ENCODE measurements at places on chromosomes 11 and 22.

DNA sequence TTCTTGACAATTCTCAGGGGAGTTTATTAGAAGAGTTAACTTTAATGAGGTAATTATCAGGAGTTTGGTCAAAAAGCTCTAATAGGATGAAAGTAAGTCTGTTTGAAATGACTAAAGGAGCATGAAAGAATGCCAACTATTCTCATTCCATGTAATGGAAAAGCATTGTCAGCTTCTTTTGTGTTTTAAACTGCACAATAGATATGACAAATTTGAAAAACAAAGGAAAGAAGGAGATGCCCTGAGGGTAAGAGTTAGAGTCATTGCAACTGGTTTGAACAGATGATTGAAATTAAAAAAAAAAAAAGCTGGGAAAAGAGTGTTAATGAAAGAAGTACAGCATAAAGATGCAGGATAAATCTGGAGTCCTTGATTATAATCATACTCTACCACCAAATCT is 296.8 kb upstream of the FOLH1 start:
- no peak for DNase-seq

DNA sequence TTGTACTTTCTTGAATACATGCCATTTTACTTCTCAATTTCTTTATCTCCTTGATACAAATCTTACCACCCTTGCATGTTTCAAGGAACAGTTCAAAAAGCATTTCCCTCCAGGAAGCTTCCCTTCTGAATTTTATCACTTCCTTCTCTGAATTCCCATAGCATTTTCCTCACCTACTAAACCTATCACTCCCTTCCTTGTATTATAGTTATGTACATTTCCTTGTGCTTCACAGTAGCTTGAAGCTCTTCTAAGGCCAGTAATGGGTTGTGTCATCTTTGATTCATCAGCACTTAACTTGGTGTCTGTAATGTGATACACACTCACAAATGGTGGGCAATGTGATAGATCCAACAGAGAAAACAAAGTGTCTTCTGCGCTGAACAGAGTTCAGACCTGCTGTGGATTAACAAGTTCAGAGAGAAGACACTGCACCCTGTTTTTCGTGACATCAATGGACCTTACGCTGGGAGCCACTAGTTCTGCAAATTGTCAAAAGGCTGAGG is 127.5 kb downstream of the CCDC81 start:
- no peak for DNase-seq

- DNase-seq = no peak
Measured at GRCh38 chr22:34804604-34805003, 261.4 kb upstream of the ISX start.

DNA sequence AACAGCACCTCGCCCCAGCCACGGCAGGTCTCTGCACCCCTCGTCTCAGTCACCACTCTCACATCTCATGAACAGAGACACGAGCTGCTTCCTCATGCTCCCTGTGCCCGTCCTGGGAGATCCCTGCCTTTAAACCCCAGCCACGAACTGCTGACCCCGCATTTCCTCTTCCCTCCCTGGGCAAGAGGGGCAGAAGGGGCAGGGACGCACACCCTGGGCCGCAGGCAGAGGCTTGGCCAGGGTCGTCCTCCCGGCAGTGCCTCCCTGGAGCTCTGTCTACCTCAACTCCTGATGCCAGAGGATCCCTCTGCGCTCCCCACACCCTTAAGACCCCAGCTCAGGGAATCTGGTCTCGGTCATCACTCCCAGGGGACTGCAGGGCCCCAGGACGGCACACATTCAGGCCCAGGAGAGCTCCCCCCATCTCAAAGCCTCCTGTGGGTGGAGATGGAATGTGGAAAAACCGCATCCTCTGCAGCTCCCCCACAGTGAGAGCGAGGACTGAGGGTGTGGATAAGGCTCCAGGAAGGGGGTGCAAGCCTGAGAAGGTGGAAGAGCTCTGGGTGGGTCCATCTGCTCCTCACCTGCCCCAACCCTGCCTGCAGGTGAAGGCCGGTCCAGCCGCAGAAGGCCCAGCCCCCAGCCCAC is 1.2 kb downstream of the BID start:
- DNase-seq = no peak

DNA sequence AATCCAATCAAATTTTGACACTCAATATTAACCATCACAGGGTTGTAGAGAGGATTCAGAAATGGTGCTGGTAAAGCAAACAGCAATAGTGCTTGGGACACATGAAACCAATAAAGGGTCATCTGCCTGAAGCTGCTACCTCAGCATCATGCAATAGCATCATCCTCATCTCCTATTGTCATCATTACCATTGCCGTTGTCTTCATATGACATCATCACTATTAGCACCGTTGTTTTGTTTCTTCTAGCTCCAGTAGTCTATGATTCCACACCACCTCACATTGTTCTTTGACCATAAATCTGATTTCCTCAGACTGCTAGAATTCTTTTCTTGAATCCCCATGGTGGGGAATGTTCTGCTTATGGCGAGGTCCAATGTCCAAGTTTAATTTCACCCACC is 52.8 kb upstream of the GRK3 start:
- DNase-seq = no peak

GRCh38 chr11:132058211-132058772 is 687.9 kb downstream of the NTM start:
- DNase-seq = no peak

DNA sequence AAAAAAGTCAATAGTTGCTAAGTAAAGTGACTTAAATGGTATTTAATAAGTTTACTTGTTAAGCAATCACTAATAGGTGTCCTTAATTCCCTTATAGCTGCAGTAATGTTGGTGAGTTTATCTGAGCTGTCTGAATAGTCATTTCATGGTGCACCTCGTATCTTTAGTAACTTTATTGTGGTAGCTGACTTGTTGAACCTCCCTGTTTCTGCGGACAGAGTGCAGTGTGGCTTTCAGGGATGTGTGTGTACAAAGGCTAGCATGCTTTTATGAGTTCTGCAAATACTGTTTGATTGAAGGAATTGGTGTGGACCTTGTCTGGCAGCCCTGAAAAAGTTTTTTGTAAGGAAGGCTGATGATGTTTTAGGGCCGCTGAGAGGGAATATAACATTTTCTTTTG is 2.6 kb downstream of the ZNRF3 start:
- DNase-seq = no peak

DNA sequence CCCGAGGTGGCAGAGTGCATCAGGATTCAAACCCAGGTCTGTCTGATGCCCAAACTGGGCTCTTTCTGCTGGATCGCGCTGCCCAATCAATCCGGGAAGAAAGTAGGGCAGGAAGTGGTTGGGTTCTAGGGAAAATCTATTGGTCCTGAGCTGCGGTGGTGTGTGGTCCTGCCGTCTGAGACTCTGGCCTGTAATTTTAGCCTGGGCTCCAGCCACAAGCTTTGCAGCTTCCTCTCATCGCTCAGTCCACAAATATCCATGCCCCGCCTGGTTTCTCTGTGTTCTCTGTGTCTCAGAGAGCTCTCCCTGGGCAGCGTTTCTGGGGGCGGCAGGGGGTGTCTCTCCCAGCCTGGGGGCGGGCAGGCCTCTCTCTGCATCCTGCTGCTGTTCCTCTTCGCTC is 18.7 kb downstream of the CACNG2 start:
- no peak for DNase-seq

DNA sequence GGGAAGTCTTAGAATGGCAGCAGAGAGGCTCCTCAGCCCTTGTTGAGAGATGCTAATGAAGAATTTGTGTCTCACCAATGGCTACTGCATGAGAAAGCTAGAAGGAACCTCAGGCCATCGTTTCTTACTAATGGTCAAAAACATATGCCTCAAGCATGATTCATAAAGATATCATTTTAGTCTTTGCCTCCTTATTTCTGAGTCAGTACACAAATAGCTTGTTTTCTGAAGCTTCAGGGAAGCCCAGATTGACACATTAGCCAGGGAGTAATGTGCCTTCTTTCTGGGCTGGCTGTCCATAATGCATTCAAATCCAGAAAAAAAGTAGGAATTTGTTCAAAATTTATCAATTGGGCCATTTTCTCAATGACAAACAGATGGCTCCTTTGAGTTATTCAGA is 169.4 kb upstream of the ZBED5 start:
- DNase-seq = no peak

GRCh38 chr11:64292460-64293254 is 1.6 kb downstream of the KCNK4 start:
- no peak for DNase-seq

DNA sequence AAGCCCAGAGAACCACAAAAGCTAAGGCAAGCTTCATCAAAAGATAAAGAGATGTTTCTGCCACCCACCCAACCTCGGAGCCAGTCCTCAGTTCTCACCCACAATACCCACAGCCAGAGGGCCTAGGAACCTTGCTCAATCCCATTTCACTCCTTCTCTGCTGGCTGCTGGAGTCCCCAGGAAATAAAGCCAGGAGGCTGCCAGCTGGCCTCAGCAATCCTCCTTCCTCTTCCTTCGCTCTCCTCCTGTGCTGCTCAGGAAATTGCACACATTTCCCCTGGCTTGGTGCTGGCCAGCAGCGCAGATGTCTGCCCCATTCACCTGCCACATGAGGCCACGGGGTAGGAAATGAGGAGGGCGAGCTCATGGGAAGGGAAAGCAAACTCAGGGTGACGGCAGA is 91.8 kb upstream of the LDLRAD3 start:
- no peak for DNase-seq

DNA sequence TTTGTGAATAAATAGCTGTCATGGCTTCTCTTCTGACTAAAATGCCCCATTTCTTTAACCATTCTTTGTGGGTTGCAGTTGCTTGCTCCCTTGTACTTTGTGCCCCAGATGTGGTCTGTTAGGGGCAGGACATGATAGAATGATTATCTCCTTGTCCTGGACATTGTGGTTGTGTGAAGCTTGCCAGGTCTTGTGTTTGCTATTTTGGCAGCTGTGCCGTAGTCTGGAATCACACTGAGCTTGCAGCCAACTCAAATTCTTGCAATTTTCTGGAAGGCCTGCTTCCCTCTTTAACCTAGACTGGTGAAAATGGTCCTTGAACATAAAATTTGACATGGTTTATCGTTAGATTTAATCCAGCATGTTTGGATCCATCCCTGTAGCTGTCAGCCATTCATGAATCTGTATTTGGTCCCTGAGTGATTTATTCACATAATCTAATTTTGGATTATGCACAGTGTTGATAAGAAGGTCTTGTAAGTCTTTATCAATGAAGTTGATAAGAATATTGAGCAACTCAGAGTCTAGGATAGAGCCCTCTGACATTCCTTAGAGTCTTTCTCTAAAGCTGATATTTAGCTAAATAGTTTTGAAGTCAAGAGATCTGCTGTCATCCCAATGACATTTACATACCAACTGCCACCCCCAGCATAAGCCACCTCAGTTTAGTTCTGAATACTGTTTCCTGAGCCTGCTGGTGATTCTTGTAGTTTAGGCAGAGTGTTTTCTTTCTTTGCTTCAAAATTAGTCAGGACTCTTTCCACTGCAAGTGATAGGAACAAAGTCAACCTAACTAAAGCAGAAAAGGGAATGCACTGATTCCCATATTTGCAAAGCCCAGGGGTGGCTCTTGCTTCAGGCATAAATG is 9.8 kb downstream of the SPON1 start:
- no peak for DNase-seq

- DNase-seq = no peak
Measured at GRCh38 chr11:62892077-62892922, 11.6 kb downstream of the SLC3A2 start.

- DNase-seq = no peak
Measured at GRCh38 chr22:23033116-23033905, 37.0 kb upstream of the GNAZ start.

GRCh38 chr22:19966908-19967750 is 25.5 kb upstream of the TXNRD2 start:
- no peak for DNase-seq

DNA sequence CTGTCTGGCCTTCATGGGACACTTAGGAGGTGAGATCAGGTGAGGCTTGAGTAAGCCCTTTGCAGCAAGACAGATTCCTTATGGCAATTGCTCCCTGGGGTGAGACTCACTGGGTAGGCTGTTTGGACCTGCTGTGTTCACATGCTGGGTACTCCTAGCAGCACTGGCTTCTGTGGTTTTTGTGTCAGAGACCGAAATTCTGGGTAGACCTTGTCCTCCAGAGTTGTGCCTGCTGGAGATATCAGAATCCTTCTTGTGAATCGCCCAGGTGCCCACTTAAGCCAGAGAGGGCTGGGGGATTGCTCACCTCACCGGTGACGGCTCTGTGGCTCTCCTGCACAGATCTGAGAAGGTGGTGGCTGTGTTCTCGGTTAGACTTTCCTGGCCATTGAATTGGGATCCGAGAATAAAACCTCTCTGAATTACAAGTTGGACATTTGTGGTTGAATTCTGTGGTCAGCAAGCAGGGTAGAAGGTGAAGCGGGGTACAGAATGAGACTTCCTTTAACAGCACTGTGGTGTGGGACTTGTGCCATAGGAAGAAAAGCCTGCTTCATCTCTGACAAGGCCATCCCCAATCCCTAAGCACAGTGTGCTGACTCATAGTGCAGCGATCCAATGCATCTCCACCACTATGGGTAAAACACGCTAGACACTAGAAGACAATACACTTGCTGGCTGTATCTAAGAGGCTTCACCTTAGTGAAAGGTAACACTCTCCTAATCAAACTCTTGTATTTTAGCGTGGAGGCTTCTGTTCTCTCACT is 52.5 kb upstream of the TTC12 start:
- no peak for DNase-seq

GRCh38 chr11:113189909-113190667 is 124.3 kb upstream of the TTC12 start:
- no peak for DNase-seq

GRCh38 chr22:38213319-38213989 is 11.7 kb downstream of the MAFF start:
- no peak for DNase-seq

- no peak for DNase-seq
Measured at GRCh38 chr22:19040391-19040861, 81.8 kb downstream of the DGCR2 start.

GRCh38 chr22:25354456-25354855 is 135.0 kb downstream of the CRYBB2 start:
- DNase-seq = no peak

- DNase-seq = no peak
Measured at GRCh38 chr11:124276081-124276480, 19.9 kb downstream of the OR8G5 start.

DNA sequence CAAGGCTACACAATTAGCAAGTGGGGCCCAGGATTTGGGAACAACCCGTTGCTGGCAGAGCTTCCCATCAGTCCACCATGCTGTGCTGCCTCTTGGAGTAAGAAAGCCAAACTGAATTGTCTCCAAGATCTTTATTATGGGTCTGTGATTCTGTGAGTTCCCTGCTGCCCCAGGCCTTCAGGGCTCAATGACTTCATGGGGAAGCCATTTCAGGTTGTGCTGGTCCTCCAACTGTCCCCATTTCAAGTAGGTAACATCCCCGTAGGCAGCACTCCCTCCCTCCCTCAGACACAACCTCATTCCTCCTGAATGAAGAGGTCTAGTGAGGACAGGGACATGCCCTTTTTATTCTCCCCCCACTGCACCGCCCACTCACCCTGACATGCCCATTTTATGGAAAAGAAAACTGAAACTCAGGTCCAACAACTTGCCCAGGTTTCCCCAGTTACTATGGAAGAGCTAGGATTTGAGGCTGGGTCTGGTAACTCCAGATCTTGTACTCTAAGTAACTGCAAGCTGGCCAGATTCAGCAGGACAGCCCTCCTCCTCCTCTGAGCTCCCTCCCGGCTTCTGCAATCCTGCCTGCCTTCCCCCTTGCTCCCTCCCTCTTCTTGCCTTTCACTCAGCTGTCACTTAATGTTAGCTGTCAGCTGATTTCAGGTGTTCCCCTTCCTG is 8.2 kb upstream of the YWHAH start:
- DNase-seq = no peak

Data from GM19239 (cell line).